ENCODE measurements at places on chromosomes 3 and 15. TPM values are rescaled to one million over a fixed set of nuclear protein-coding genes. Genes with fewer than 3 reads are reported as not detected.

DNA sequence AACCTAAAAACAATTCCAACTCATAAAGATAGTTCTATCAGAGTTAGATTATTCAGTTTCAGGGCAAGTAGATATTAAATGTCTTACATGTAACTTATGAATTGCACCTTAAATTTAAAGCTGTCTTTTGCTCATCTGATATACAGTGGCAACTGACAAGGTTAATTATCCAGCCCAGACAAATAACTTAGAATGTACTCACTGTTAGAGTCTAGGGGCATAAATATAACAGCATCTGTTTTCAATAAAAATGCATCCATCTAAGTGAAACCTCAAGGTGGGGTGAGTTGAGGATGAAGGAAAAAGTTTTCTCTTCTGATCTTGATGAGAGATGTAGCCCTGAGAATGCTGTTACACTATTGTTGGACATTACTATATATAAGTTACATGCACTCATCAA lies 112.6 kb downstream of the FBN1 start:
- no peak for DNase-seq

GRCh38 chr15:83046558-83047127 lies 20.4 kb downstream of the BTBD1 start:
- peak; percentile 34 for DNase-seq

GRCh38 chr3:141328286-141329166 lies 39.8 kb upstream of the ZBTB38 start:
- no peak for DNase-seq

- peak; percentile 84 for DNase-seq
Measured at GRCh38 chr15:99708563-99708962, 24.7 kb downstream of the LYSMD4 start.

Gene EFCC1
- not detected for total RNA-seq
